ENCODE measurements at places on chromosomes 12 and 14.

- DNase-seq, result no peak
Measured at GRCh38 chr14:61558271-61558670, 137.0 kb upstream of the HIF1A start.

- peak; percentile 9 for DNase-seq
Measured at GRCh38 chr12:47651368-47652254, 54.2 kb downstream of the RPAP3 start.

DNA sequence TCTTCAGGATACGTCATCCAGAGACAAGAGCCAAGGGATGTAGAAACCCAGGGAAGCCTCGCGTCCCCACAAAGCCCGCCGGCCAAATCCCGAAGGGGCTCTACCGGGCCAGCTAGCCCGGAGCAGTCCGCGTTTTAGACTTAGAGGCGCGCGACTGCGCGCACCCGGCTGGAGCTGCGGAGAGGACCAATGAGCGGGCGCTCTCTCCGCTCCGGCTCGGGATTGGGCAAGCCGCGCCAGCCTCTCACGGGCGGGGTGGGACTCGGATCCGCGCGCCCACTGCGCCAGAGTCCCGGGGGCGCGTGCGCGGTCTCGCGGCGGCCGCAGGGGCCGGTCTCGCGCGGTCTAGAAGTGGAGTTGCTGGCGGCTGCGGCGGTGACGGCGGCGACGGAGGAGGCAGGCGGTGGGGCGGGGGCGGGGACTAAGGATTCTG lies 241 bp upstream of the PALS1 start:
- DNase-seq, result peak; percentile 84

- DNase-seq, result no peak
Measured at GRCh38 chr12:100151769-100152168, 9.1 kb upstream of the BLTP3B start.

- no peak for DNase-seq
Measured at GRCh38 chr12:89678225-89678624, 30.4 kb downstream of the ATP2B1 start.

DNA sequence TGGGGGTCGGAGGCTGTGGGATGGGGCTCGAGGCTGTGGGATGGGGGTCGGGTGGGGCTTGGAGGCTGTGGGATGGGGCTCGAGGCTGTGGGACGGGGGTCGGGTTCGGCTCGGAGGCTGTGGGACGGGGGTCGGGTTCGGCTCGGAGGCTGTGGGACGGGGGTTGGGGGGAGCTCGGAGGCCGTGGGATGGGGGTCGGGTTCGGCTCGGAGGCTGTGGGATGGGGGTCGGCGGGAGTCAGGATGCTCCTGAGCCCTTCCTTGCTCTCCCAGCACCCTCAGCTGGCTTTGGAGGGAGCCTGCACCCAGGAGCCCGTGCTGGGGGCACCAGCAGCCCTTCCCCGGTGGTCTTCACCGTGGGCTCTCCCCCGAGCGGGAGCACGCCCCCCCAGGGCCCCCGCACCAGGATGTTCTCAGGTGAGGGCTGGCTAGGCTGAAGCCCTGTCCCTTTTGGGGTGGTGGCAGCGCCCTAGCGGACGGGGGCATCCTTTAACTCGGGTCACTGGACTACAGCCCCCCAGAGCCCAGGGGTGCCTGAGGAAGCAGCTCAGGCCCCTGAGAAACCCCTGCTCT lies 11.9 kb upstream of the PUS1 start:
- no peak for DNase-seq

- DNase-seq, result no peak
Measured at GRCh38 chr12:100987552-100988521, 193.3 kb downstream of the ANO4 start.

GRCh38 chr12:33770652-33771051 lies 251.6 kb upstream of the ALG10 start:
- no peak for DNase-seq

DNA sequence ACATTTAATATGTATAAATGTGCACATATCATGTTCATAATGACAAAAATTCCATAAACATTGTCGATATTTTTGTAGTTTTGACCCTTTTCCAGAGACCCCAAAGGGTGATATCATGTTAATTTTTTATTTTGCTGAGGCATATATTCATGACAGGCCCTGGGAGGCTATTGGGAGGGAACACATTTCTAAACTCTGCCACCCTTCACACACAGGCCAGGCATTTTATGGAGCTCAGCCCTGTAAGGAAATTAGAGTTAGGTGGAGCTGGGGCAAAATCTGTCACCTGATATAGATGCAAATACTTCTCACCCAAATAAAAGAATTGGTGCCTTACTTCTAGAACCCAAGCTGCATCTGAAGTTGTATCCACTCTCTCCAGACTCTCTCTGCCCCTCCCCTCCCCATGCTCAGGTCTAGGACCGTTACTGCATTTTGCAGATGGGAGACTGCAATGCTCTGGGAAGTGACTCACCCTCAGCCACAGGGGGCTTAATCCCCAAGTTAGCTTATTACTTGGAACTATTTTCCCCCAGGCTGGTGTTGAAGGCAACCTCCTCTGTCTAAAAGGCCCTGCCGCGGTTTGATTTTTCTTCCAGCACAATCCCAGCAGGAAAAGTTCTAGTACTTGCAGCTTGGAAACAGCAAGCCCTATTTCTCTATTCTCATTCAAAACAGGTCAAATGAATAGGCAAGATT lies 238.9 kb downstream of the EMP1 start:
- no peak for DNase-seq

DNA sequence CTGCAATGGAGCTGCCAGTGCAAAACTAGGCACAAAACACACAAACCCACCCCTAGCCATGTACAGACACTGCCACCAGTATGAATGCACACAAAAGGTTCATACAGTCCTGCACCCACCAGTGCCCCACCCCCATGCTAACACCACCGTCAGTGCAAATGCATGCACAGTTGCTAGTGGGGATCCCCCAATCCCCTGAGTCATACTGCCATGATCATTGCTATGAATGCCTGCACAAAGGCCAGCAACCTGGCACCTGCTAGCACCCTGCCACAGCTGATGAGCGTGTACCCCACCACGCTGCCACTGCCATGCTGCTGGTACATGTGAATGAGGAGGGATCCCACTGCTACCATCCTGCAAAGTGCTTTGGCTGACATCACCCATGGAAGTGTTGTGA lies 23.9 kb downstream of the PZP start:
- DNase-seq, result no peak

DNA sequence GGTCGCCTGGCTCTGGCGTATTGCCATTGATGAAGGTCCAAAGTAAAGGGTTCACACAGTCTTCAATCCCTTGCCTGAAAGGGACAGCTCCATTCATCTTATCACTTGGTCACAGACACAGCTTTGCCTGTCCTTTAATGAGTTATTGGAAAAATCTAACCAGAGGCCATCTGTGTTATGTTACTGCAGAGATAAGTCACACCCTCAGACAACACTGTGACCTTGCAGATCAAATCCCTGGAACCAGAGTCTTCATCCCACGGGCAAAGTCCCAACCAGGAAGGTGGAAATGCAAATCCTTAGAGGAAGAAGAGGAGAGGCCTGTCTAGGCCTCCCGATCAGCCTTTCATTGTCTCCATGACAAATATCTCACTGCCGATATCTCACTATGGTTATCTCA lies 68.3 kb upstream of the SCN8A start:
- DNase-seq, result no peak

DNA sequence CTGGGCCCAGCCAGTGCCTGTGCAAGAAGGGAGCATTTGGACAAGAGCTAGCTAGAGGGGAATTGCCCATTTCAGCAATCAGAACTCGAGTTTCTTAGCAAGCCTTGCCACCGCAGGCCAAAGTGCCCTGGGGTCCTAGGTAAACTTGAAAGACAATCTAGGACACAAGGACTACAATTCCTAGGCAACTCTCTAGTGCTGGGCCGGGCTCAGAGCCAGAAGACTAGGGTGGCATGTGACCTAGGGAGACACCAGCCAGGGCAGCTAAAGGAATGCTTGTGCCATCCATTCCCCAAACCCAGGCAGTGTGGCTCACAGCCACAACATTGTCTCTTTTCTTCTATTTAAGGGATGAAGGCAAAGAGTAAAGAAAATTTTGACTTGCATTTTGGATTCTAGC lies 205.0 kb downstream of the BMP4 start:
- no peak for DNase-seq

DNA sequence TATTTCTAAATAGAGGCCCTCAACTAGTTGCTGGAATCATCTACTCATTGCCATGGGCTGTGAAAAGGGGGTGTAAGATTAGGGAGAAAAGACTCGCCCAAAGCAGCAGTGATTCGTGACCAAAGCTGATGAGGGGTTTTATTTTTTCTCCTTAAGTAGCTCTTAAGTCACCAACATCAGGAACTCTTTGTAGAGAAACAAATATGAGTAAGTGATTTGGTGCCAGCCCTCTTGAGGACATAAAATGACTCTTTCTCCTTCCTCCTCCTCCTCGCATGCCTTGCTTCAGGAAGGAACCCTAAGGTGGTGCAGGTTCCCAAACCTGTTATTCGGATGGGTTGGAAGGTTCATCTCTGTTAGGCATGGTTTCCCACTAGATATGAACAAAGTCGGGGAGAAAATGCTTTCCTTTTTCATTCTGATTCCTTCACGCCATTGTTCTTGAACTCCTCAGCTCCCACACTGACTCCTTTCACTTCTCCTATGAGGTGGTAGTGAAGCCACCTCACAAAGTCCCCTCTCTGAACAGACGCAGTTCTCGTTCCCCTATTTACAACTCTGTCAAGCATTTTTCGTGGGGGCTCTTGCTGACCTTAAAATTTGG lies 113.4 kb downstream of the ETV6 start:
- DNase-seq, result no peak

- no peak for DNase-seq
Measured at GRCh38 chr12:111451649-111452129, 46.0 kb downstream of the SH2B3 start.

- no peak for DNase-seq
Measured at GRCh38 chr14:30958555-30959407, 66.7 kb upstream of the AP4S1 start.

GRCh38 chr12:7951671-7952070 lies 15.7 kb upstream of the SLC2A3 start:
- DNase-seq, result no peak

GRCh38 chr14:83533734-83534133 lies 1996.2 kb upstream of the FLRT2 start:
- DNase-seq, result no peak

GRCh38 chr12:18886962-18887361 lies 149.0 kb downstream of the CAPZA3 start:
- no peak for DNase-seq

DNA sequence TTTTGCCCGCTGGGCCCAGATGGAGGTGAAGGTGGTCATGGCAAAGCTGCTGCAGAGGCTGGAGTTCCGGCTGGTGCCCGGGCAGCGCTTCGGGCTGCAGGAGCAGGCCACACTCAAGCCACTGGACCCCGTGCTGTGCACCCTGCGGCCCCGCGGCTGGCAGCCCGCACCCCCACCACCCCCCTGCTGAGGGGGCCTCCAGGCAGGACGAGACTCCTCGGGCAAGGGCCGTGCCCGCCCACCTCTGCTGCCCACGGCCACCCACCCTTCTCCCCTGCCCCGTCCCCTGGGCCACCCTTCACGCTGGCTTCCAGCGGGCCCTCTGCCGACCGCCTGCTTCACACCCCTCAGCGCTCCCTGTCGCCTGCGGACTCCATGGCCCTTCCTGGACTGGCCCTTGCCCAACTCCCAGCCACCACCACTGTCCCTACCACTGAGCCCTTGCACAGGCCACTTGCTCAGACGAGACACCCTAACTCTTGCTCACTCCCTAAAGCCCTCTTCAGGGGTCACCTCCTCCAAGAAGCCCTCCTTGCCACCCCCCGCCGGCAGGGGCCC lies 42.5 kb downstream of the CYP46A1 start:
- DNase-seq, result no peak

DNA sequence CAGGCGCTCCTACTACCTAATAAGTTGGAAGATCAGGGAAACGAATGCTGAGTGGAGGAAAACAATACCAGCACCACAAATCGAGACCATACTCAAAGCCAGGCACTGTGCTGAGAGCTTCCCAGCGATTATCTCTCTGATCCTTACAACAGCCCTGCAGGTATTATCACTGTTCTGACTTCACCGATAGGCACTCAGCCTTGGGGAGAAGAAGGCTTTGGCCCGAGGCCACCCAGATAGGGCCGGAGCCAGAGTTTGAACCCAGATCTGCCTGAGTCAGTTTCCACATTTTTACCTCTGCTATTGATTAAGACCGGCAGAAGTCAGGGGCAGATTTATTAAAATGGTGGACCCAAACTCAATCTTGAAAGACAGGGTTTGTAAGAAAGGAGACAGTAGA lies 4.9 kb downstream of the SVOP start:
- no peak for DNase-seq

- DNase-seq, result no peak
Measured at GRCh38 chr12:32033406-32033805, 73.2 kb upstream of the BICD1 start.

DNA sequence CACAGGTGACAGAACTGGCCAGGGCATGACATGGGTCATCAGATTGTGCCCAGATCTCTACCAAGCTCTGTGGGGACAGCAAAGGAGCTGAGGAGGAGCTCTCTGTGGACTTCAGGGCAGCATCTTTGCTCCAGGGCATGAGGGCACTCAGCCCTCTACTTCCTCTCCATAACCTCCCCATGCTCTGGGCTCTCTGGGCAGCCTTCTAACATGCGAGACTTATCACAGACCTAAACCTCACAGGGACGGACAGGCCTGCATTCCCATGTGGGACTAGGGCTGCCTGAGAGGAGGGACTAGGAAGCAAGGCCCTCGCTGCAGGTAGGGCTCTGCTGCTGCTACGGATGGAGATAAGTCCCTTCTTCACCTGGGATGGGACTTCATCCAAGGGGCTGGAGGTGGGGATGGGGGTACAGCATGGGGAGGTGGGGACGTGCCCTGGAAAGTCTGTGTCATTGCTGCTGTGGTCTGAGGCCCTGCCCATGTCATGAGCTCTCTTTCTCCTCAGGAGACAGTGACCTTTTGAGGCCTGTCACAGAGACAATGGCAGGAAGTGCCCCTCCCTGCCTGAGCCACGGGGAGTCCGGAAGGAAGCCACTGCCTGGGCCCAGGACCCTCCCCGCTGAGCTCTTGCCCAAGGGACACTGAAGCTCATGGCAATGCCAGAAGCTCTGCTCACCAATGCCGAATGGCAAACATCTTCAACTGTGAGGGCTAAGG lies 44.1 kb downstream of the PITPNM2 start:
- DNase-seq, result peak; percentile 14

- DNase-seq, result no peak
Measured at GRCh38 chr14:104882325-104882973, 17.4 kb downstream of the CEP170B start.

GRCh38 chr14:50186107-50186506 lies 45.3 kb downstream of the SOS2 start:
- no peak for DNase-seq

- no peak for DNase-seq
Measured at GRCh38 chr12:45727980-45728629, 1.4 kb upstream of the ARID2 start.

DNA sequence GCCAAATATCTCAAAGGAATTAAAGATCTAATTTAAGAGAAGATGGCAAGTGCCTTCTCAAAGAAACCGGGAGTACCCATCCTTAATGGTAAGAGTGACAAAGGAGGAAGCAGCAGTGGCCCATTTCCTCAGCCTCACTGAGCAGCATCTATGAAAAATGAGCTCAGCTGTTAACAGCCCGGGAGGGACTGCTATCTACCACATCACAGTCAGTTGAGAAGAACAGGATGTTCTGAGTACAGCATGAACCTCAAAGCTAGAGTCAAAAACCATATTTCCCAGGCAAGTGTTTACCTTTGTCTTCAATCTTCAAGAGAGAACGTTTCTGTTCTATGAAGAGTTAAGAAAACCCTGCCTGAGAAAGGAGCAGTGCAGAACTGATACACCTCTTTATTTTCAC lies 115.0 kb downstream of the BTG1 start:
- peak; percentile 35 for DNase-seq

Data from T-helper 9 cell (primary cell).